NCI-H1436 treated with DMSO at 0.1 percent for 48 hours (cell line): ENCODE measurements at places on chromosomes 16 and 17.

DNA sequence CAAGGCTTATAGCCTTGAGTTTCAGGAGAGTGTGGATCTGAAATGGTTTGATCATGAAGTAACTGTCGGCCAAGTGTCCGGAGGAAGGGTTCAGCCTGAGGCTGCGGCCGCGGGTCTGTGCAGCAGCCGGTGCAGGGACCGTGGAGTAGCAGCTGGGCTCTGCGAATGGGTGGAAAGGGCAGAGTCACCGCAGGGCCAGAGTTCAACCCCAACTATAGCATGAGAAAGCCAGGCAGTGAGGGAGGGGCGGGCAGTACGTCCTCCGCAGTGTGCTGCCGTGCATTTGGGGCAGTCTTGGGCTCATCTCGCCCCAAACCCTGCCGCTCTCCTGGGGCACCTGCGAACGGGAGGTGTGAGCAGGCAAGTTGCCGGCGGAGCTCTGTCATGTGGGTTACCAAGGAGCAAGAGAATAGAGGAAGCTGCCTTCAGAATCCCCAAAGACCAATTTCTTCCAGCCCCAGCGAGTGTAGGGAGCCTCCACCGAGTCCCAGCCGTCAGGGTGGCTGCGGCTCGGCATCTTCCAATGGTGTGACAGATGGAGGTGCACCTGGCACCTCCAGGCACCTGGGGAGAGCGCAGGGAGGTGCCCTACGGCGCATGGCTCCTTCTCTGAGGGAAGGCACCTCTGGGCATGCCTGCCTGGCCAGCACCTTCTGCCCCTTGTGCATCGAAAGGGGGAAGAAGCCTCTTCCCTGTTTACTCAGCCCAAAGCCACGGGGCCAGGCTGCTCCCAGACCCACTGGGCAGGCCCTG is 87.3 kb downstream of the RPA1 start:
- no peak for DNase-seq

DNA sequence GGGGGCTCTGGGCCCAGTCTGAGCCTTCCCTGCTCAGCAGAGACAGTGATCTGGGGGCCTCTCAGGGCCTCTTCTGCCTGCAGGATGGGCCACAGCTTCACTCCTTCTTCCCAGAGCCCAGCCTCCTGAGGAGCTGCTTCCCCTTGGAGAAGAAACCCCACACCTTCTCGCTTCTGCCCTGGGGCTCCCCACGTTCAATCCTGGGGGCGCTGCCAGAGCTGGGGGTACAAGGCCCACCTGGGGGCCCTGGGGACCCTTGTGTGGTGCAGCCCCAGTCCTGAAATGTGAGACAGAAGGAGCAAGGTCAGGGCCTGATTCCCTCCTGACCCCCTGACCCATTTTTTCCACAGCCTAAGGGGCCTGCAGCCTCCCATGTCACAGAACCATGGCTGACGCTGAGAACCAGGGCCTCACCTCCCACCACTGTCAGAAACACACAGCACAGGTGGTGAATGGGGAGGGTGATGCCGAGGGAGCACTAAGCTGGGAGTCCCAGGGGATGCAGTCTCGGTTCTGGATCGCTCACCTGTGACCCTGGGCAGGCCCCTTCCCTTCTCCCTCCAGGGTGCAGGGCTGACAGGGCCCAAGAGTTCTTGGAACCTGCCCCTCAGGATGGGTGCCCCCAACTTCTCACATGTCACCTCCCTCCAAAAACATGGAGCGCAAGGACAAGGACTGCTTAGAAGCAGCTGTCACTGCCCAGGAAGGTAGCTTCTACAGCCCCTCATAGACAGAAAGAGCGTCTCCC is 21.6 kb upstream of the MPO start:
- DNase-seq, result no peak

DNA sequence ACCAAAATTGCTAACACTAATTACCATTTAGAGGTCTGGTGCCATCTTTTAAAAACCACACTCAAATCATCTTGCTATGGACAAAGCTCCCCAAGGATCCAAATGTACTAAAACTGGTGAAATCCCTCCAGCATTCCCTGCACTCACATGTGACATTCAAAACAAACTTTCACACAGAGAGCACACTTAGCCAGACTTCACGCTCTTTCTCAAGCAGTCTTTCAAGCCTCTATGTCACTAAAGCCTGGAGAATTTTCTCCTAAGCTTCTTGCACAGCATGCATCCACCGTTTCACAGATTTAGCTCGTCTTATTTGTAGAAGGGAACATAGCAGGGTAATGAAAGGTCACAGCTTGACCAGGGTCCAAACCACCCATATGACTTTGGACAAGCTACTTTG is 19.3 kb downstream of the CMTM3 start:
- no peak for DNase-seq

DNA sequence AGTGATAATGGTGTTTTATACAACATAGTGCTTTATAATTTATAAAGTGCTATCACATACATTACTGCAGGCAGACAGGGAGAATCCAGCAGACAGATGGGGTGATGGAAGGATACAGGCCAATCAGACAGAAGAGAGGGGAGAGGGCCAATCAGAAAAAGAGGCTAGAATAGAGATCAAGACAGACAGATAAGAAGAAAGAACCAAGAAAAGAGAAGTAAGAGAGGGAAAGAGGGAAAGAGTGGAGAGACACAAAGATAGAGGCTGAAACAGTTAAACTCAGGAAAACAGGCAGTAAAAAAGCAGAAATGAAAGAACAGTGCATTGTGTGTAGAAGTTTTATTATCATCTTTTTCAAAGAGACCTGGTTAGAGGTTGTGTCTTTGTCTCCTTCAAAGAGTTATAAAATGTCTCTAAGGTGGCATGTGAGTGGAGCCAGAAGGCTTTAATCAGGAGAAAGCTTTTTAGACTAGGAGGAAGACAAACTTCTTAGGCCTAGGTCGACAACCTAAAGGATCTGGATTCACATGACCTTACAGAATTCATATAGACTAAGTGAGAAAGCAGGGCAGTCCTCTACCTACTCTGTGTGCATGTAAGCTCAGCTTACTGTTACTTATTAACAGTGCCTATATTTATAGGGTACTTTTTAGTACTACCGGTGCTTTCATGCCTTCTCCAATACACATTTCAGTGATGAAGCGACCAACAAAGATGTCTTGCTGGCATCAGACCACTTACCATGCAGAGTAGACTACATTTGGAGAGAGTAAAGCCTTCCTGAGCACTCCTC is 8.3 kb upstream of the CHD3 start:
- no peak for DNase-seq

DNA sequence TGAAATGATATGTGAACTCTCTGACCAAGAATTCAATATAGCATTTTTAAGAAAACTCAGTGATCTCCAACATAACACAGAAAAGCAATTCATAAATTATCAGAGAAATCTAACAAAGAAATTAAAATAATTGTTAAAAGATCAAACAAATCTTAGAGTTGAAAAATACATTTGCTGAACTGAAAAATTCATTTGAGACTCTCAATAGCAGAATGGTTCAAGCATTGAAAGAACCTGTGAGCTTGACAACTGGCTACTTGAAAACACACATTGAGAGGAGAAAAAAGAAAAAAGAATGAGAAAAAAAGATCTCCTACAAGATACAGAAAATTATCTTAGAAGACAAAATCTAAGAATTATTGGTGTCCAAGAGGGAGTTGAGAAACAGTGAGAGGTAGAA is 203.5 kb downstream of the CEP112 start:
- no peak for DNase-seq

- peak; percentile 89 for DNase-seq
Observed at GRCh38 chr17:28812091-28812747, 30.4 kb downstream of the FAM222B start.

GRCh38 chr16:19415461-19415860 is 2.2 kb upstream of the TMC5 start:
- DNase-seq, result no peak

DNA sequence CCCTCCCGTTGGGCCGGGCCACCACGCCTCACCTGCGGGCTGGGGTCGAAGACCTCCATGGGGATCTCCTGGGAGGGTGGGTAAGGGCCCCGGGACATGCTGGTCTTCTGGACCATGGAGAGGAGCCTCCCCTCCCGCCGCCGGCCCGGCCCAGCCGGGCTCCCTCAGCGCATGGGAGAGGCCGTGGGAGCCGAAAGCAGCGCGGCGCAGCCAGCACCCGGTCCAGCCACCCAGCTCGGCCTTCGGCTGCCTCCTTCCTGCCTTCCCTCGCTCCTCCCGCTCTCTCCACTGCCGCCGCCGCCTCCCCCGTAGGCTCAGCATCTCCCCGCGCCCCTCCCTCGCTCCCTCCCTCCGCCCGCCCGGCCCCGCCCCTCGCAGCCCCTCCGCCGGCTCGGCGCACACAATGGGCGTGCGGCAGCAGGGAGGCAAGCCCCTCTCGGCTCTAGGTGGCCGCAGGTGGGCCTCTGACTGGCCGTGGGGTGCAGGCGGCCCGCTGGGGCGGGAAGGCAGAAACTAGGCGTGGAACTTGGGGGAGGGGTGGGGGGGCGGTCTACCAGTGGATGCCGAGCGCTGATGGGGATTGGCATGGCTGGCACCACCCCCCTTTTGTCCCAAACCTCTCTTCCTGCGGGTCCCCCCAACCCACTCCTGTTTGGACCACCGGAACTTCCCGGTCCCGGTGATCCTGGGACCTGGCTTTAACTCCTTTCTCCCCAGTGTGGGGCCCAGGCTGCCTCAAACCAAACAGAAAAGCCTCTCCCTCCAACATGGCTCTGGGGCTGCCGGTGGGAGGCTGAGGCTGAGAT is at the start of gene CACNB1:
CACNB1 (minus strand) TSS at position 290 of the 806 bp plus-strand sequence; CDS start at position 116, 174 bp downstream.
- DNase-seq, result no peak

- no peak for DNase-seq
Observed at GRCh38 chr17:35797370-35797769, 1.9 kb upstream of the MMP28 start.

DNA sequence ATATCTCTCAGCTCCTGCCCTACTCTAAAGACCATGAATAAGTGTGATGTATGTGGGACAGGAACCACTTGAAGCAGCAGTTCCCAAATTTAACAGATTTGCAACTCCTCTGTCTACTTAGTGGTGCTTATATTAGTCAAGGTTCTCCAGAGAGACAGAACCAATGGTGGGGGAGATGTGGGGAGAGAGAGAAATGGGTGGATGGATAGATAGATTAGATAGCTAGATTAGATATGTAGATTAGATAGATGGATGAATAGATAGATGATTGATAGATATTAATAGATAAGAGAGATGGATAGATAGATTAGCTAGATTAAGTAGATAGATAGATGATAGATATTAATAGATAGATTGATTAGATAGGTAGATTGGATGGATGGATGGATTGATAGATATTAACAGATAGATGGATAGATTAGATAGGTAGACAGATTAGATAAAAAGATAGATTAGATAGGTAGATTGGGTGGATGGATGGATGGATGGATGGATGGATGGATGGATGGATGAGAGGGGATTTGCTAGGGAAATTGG is 154.0 kb upstream of the NOL11 start:
- no peak for DNase-seq

GRCh38 chr17:39517224-39517623 is 55.9 kb downstream of the CDK12 start:
- no peak for DNase-seq

GRCh38 chr16:83145297-83145696 is 518.5 kb downstream of the CDH13 start:
- no peak for DNase-seq

DNA sequence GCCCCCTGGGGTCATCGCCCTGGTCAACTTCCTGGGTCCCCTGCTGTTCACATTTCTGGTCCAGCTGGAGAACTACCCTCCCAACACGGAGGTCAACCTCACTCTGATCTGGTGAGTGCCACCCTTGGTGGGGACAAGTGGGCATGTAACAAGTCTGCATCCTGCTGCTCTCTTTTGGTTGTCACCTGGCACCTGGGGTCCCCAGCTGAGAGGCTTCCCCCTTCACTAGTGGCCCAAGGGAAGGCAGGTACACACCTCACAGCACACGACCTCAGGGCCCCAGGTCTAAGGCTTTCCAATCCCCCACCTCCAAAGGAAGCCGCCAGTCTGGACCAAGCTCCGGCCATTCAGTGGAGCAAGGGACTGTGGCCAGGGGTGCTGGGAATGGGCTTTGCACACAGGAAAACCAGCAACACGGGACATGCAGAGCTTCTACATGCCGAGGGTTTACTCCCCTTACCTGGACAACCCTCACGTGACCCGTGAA is 4.4 kb downstream of the TMC8 start:
- no peak for DNase-seq

GRCh38 chr16:14562691-14563491 is 67.2 kb downstream of the PARN start:
- DNase-seq, result no peak

- DNase-seq, result no peak
Observed at GRCh38 chr17:41167561-41167960, 460 bp downstream of the KRTAP4-3 start.

DNA sequence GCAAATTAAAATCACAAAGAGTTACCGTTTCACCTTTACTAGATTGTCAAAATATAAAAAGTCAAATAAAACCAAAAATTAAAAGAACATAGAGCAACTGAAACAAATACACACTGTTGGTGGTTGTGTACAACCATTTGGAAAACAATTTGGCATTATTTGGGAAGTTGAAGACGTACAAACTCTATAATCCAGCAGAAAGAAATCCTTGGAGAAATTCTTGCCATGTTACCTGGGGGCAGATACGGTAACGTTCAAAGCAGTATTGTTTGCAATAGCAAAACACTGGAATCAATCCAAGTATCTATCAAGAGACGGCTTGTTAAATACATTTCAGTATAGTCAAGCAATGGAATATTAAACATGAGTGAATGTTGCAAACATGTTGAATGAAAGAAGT is 56.7 kb downstream of the TBX4 start:
- DNase-seq, result no peak

DNA sequence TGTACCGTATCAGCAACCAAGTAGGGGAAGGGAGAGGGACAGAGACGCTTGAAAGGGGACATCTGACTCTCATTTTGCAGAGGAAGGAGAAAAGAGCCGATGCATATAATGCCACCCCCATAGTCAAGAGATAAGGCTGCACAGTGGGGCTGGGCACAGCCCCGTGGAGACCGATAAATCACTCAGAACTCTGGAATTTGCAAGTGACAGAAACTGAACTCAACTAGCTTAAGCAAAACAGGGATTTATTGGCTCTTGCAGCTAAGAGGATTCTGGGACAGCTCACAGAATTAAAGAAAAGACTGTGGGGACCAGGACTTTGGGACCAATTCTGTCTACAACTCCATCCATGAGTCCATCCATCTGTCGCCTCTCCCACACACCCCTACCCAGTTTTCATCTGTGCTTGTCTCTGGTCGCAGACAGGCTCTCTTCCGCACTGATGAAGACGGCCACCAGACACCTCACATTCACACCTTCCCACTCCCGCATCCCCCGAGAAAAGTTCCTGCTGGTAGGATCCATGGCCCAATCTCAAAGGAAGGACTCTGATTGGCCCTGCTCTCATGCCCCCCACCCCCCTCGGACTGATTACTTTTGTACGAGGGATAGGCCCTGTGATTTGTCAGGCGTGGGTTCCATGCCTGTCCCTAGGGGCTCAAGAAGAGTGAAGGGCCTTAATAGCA is 105.9 kb upstream of the RPL38 start:
- no peak for DNase-seq
